ENCODE measurements at places on chromosomes 16 and 17.

- no peak for DNase-seq
Measured at GRCh38 chr16:56344518-56345405, 80.6 kb downstream of the AMFR start.

DNA sequence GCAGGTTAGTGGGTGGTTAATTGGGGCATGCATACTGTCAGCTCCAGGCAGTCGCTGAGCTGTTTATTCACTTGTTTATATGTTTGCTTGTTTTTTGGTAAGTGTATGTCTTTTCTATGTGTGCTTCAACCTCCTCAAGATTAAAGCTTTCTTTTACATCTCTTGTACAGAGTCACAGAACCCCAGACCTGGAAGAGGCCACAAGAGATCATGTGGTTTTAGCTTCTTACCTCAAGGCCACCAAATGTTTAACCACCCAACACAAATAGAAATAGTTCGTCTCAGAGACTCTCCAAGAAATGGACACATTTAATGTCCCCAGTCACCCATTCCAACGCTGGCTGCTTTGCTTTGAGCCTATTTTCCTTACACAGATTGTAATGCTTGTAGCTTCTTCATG, 11.8 kb upstream of the TMEM98 start:
- no peak for DNase-seq

DNA sequence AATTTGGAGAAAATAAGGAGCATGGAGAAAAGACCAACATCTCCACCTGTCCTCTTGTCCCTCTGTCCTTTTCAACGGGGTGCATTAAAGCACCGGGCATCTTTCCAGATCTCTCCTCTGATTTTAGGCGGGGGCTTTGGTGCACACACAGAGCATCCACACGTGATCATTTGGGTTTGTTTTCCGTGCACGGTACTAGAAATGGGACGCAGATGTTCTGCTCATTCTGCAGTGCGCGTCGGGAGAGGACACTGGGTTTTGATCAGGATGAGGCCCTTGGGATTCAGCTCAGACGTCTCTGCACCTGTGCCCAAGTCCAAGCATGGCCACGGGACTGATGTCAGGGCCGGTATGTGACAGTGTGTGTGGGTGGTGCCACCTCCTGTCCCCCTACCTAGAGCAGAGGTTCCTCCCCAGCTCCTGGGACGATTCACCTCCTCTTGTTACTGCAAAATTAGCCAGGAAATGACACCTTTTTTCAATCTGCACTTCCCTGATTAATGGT, 31.9 kb downstream of the PDIA2 start:
- DNase-seq, result no peak

DNA sequence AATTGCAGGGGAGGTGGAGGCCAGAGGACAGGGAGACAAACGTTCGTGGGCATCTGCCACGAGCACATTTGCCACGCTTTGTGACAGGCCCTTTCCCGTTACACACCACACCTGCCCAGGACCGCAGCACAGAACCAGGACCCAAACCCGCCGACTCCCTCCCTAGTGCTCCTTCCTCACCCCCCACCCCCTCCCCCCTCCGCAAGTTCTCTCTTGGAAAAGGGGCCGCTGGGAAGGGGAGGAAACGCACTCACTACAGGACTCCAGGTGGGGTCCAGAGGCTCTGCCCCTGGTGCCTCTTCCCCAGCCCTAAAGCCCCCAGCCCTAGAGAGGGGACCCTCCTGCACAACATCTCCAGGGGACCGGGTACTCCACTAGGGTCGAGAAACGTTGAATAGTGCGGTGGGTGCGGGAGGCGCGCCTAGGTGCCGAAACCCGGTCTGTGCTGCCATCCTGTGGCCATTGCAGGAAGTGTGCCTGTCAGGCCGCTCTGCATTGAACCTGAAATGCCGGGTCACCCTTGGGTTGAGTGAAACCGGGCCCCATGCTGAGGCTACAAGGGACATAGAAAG, 21.9 kb upstream of the EIF1 start:
- no peak for DNase-seq

DNA sequence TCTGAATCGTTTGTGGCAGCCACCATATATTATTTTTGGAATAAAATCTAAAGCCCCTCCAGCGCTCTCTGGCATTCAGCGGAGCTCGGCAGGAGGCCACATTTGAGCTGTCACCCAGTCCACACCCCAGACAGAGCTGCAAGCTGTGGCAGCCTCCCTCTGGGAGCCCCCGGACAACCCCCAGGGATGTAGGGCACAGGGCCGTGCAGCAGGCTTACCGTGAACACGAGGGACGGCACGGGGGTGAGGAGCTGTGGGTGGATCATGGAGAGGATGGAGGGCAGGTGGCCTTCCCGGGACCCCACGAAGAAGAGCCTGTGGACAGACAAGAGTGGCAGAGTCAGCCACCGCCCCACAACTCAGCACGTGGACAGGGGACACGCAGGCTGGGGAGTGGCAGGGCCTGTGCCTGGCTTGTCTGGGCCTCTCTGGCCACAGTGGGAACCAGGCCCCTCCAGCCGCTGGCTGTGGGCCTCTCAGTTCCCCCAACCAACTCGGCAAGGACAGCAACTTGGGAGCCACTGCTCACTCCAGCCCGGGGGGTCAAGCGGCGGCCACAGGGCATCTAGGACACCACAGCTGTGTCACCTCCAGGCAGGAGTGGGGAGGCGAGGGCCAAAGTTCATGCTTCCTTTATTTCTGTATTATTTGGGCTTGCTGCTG, 31.5 kb downstream of the SLC7A5 start:
- DNase-seq, result no peak

DNA sequence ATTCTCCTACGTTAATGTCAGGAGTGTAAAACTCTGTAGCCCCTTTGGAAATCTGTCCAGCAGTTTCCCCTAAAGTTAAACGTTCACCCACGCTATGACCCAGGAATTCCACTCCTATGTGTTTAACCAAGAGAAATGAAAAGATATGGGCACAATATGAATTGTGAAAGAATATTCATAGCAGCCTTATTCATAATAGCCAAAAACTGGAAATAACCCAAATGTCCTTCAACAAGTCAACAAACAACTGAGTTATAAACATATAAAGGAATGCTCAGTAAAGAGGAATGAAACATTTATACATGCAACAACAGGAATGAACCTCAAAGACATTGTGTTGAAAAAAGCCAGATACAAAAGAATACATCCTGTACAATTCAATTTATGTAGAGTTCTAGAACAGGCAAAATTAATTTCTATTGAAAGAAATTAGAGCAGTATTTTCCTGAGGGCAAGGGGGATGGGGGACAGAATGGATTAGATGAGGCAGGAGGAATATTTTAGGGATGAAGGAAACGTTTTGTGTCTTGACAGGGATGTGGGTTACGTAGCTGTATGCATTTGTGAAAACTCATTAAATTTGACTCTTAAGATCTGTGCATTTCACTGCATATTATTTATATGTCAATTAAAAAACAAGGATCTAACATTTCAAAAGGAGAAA, 286.7 kb upstream of the CDH5 start:
- DNase-seq, result no peak

DNA sequence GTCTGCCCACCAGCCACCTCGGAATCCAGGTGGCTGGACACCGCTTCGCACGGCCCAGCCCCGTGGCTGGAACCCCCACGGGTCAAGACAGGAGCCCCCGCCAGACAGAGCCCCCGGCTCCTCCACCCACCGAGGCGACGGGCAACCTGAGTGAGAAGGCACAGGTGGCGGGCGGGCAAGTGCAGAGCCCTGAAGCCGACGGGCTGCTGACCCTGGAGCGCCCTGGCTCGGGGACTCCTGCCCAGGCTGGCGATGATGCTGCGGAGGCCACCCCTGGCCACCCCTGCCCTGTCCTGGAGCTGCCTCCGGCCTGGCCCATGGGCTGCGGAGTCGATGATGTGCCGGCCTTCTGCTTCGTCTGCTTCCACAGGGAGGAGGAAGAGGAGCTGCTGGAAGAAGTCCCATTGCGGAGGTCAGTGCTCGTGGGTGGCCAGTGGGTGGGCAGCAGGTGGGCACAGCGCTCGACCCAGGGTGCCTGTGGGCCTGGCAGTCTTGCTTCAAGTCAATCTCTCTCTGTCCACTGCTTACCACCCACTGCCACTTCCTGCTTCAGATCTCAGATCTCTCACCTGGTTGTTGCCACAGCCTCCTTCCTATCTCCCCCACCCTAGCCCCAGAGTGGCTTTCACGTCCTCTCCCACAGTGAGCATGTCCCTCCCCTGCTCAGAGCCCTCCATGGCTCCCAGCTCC, 33.1 kb upstream of the SBK1 start:
- DNase-seq, result no peak

GRCh38 chr16:78524066-78524595, 424.7 kb downstream of the WWOX start:
- DNase-seq, result no peak
